ENCODE measurements at places on chromosomes 2 and 18.
A peak's percentile ranks its signal among the peaks of the same experiment; 100 is the strongest.

DNA sequence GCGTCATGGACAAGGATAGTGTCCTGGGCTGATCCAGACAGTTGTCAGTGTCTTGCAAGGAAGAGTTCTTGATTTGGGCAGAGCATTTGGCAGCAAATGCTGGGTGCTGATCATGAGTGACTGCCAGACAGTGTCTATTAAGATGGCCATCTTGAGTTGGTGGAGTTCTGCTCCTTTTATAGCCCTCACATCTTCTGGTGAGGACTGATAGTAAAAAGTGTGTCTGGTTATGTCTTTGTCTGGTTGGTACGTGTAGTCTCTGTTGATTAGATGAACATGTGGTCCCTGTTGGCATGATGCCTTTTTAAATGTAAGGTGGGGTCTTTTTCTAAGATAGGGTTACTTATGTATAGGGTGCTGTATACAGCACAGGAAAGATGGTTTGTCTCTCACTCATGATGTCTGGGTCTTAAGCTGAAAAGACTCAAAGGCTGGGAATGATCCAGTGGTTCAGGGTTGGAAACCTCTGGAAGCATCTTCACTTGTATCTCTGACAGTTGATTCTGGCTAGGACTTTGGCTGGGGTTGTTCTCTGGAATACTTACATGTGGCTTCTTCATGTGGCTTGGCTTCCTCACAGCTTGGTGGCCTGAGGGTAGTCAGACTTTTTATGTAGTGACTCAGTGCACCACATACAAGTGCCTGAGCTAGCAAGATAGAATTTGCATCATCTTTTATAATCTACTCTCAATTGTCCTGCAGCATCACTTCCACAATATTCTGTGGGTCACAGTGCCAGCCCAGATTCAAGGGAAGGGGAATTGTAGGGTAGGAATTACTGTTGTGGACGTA is 11.8 kb downstream of the MTX2 start:
- DNase-seq = peak; percentile 87

DNA sequence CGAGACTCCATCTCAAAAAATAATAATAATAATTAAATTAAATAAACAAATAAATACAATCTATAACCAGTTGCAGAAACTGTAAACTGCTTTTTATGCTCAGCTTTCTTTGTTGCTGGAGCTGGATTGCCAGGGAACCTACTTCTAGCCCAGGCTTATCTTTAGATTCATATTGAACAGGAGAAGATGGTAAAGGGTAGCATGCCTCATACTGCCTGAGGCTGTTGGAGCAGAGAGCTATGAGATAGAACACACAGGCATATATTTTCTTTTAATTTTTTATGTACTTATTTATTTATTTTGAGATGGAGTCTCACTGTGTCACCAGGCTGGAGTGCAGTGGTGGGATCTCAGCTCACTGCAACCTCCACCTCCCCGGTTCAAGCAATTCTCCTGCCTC is 28.7 kb upstream of the EML4 start:
- DNase-seq = peak; percentile 50

DNA sequence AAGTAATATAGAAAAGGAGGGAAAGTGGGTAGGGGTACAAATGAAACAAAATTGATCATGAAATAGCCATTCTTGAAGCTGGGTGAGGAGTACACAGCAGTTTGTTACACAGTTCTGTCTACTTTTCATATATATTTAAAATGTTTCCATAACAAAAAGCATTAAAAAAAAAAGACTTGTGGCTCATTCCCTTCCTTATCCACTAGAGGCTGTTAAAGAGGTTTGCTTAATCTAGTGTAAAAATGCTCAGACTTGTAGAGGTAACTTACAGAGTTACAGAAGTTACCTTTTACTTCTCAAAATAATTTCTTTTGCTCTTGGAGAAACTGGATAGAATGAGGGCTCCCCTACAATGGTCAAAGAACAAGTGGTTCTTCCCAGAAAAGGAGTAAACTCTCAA is 8.1 kb upstream of the WIPF1 start:
- no peak for DNase-seq

- no peak for DNase-seq
Observed at GRCh38 chr2:36458106-36458505, 102.5 kb downstream of the CRIM1 start.

DNA sequence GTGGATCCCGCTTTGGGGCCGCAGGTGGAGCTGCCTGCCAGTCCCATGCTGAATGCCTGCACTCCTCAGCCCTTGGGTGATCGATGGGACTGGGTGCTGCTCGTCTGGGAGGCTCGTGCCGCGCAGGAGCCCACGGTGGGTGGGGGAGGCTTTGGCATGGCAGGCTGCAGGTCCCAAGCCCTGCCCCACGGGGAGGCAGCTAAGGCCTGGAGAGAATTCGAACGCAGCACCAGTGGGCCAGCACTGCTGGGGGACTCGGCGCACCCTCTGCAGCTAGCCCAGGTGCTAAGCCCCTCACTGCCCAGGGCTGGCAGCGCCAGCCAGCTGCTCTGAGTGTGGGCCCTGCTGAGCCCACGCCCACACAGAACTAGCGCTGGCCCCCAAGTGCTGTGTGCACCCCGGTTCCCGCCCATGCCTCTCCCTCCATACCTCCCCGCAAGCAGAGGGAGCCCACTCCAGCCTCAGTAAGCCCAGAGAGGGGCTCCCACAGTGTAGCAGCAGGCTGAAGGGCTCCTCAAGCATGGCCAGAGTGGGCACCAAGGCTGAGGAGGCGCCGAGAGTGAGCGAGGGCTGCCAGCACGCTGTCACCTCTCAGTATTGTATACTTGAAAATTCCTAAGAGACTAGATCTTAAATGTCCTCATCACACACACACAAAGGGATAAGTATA is 1654.2 kb upstream of the SLC39A10 start:
- no peak for DNase-seq

DNA sequence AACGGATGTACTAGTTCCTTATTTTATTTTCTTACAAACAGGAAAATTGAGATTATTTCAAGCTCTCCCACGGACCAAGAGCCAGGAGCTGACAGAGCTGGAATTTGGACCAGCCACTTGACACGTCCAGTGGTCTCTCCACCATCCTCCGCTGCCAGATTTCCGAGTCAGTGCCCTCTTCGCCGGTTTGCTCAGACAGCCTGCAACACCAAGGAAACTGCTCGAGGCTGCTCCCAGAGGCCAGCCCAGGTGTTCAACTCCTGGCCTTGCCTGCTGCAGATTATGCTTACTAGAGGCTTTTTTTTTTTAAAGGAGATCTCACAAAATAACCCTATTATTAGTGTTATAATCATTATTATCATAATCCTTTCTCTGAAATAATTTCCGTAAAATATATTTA is 779.8 kb downstream of the RNF144A start:
- no peak for DNase-seq

DNA sequence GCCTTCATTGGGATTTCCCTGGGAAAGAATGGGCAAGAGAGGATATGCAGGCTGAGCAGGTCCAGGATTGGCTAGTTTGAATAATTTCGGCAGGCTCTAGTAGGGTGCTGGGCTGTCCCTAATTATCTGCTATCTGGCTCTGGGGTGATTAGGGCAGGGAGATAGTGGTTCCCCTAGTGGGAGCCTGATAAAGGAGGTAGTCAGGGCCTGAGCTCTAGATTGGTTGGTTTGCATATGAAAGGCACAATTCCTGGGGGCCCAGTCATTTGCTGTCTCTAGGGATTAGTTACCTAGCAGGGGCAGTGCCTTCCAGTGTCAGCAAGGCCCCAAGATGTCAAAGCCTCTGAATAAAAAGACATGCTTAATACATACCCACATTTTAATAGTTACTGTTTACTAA is 690.1 kb upstream of the KLHL29 start:
- DNase-seq = no peak

GRCh38 chr2:158756331-158756730 is 38.8 kb upstream of the DAPL1 start:
- no peak for DNase-seq

DNA sequence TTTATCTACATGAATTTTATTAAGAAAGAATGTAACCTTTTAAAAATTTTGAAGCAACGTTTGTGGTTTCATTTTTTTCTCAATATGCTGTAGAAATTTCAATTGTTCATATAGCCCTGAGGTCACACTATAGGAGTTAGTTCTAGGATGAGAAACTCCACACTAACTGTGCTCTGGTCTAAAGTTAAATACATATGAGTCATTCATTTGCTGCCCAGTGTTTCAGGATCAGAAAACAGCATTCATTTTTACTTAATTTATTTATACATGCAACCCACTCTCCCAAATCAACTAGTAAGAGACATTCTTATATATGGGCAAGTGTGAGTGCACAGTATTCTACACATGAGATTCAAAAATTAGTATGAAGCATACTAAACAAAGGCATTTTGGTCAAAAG is 137.9 kb downstream of the DOCK10 start:
- peak; percentile 43 for DNase-seq

- peak; percentile 64 for DNase-seq
Observed at GRCh38 chr2:36376319-36376765, 20.8 kb downstream of the CRIM1 start.

DNA sequence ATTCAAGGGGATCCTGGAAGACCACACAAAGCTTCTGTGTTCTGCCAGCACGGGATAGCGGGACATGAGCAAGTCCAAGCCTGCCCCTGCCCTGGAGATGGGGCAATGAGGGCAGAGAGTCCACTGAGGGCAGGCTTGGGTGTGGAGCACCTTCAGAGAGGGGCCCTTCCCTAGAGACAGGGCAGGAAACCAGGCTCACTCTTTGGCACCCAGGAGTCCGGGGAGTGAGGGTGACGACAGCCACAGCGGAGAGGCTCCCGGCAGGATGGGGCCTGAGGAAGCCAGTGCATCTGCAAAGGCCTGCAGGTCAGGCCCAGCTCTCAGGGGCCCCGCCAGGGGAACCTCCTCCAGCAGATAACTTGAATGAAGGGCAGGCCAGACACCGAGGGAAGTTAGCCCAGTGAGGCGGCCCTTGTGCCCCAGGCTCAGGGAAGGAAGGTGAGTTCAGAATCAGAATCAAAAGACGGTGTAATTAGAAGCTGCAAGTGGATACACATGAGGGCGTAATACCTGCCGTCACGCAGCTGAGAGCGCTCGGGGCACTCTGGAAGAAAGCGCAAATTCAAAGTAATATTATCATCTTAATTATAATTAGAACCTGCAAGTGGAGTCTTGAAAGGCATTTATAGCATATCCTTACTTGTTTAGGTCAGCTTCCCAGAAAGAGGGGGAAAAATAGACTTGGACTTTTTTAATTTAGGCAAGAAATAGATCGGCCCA is 142.6 kb upstream of the LGALSL start:
- no peak for DNase-seq

DNA sequence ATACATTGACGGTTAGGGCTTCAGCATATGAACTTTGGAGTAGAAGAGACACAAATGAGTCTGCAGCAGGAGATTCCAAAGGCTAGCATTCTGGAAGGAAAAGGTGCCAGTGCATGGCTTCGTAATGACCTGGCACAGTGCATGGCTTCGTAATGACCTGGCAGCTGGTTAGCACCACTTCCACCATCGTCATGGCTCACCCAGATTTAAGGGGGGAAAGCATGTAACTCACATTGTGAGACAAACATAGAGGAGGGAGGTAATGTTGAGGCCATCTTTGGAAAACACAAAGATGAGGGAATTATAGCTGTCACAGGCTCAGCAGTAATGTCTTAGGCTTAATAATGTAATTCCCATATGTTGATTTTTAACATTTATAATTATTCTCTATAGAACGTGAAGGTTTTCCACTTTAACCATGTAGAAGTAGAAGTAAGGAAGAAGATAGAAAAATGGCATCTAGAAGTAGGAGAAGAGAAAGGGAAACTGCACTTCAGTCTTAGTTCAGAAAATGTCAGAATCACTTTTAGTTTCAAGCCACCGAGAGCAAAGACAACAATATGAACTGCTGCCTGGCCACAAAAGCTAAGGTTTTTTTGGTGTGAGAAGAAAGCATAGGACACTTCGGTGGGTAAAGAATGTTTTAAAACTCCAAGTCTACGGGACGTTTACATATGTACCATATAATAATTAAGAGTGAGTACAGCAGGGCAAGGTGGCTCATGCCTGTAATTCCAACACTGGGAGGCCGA is 6.8 kb upstream of the STK25 start:
- DNase-seq = peak; percentile 16

DNA sequence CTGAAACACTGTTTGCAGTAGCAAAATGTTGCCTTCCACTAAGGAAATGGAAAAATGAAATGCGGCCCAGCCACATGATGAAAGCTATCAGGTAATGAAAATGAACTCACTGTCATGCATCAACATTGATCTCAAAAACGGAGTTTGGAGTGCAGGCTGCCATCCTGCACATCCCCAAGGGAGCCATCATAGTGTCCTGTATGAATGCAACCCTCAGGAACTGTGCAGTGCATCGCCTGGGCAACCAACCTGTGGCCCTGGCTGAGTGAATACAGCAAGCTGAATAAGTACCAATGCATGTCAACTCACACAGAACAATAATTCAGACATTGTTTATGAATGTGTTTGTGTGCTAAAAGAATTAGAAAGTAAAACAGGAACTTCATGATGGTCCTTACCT is 23.1 kb upstream of the TXNDC2 start:
- DNase-seq = no peak

GRCh38 chr2:6934758-6935651 is 17.8 kb downstream of the RNF144A start:
- no peak for DNase-seq

- no peak for DNase-seq
Observed at GRCh38 chr18:49626842-49627467, 65.1 kb downstream of the LIPG start.

GRCh38 chr2:153096272-153096671 is 377.9 kb downstream of the ARL6IP6 start:
- no peak for DNase-seq

- no peak for DNase-seq
Observed at GRCh38 chr18:38895560-38895959, 1330.0 kb upstream of the CELF4 start.

GRCh38 chr2:58514252-58514651 is 273.1 kb upstream of the FANCL start:
- no peak for DNase-seq

DNA sequence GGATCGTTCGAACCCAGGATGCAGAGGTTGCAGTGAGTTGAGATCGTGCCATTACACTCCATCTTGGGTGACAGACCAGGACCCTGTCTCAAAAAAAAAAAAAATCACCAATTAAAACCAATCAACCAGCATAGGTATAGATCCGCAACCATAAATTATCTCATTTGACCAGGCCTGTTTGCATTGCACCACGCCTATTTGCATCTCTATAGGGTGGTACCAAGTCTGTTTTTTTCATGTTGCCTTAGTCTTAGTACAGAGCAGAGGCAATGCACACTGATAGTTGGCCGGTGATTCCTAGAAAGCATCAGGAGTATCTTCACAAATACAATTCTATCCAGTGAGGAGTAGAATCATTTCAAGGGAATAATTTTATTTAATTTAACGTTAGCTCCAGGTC is 9.3 kb upstream of the NPC1 start:
- DNase-seq = no peak

- DNase-seq = no peak
Observed at GRCh38 chr2:165109915-165110314, 93.9 kb downstream of the SCN3A start.

GRCh38 chr2:196586511-196586991 is 53.0 kb upstream of the CCDC150 start:
- DNase-seq = peak; percentile 91

DNA sequence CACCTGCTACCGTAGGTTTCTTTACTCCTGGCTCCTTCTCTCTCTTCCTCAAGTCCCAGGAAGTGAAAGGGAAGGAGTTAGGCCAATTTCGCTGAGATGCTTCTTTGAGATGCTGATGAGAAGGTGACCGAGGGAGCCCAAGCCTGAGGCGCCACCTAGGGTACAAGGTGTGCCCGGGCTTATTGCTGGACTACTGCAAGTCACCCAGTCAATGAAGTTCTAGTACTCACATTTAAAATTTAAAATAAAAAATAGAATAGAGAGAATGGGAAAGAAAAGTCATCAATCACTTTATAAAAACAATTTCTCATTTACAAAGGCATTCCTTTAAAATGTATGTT is 45.3 kb downstream of the ACAA2 start:
- peak; percentile 47 for DNase-seq

Measured in EL (cell line).